ENCODE measurements at places on chromosomes 11 and 22.

GRCh38 chr22:44100411-44100810 is 76.3 kb downstream of the PARVB start:
- no peak for DNase-seq

GRCh38 chr11:115499241-115499799 is 4.9 kb downstream of the CADM1 start:
- DNase-seq, result no peak

DNA sequence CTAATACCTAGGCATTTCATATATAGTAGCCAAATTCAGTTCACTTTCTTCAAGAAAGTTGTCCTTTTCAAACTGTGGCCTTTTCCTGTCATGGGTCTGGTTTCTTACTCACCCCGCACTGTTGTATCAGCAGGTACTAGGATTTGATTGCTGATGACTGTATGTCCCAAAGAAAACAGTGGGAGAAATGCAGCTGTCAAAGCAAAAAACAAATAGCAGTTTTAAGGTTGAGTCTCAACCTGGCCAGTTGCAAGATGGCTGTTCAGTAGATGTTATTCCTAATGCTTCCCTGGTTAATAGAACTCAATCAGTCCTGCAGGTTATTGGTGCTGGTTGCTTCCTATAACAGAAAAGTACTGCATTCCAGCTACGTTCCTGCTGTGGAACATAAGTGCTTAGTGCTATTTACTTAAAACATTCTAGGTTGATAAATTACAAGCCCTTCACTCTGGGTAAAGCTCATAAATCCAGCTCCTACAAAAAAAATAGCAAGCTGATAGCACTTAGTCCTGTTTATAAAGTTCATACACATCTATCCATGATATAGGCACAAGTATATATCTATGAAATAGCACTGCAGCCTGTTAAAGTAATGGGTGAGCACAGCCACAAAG is 26.6 kb downstream of the NF2 start:
- no peak for DNase-seq

DNA sequence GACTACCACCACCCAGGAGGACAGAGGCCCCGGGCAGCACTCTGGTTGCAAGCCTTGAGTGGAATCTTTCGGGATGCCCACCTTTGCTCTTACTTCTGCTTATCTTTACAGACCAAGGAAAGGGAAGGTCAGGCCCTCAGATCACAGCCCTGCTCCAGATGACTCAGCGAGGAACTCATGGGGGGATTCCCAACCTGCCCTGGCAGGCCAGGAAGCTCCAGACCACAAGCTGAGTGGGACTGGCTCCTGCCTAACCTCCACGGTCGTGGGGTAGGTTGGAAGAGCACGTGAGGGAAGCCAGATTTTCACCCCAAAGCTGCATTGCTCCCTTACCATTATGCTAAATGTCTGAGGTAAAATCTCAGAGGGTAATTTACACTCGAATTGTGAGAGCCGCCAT is 11.8 kb downstream of the TBC1D10A start:
- DNase-seq, result no peak

All from retinal pigment epithelial cell (primary cell).